Activated T-cell treated with anti-CD3 and anti-CD28 coated beads for 48 hours (primary cell): ENCODE measurements at places on chromosomes 4 and X.

GRCh38 chr4:6641164-6641970 is 882 bp downstream of the MRFAP1 start:
- DNase-seq = peak; percentile 23

GRCh38 chr4:128981377-128981776 is 112.0 kb downstream of the SCLT1 start:
- no peak for DNase-seq

GRCh38 chrX:49753691-49754090 is 57.9 kb upstream of the PAGE1 start:
- no peak for DNase-seq

DNA sequence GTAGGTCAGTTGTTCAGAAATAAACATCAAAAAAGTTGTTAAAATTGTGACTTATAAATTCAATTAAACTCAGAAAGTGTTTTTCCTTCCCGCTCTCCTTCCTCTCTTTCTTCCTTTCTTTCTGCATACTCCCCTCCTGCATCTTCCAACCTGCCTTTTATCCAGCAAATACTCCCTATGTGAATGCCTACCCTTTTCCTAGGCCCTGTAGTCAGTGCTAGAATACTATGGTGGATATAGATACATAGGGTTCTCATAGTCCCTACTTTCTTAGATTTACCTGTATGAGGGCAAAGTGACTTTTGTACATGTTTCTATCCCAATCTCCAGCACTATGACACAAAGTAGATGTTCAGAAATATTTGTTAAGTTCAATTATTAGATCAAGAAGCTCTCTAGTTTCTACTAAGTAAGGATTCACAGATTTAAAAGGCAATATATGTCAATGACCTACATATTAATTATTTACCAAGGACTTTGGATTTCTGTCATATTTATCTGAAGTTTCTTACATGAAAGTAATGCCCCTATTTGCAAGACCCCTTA is 732 bp downstream of the SULT1E1 start:
- DNase-seq = no peak

DNA sequence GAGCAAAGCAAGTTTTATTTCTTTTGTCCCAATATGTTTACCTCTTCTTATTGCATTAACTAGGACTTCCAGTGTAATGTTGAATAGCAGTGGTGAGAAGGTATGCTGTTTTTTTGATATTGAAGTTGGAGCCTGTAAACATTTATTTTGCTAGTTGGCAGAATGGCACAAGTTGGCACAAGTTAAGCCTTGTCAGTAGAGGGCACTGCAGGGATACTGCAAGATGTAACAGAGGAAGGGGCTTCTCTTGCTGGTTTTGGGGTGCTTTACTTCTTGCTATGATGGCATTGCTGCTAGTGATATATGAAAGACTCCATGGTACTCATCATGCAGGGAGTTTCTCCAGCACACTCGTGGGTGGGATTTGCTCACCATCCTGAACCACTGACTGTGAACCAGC is 327.3 kb upstream of the ARX start:
- DNase-seq = no peak

DNA sequence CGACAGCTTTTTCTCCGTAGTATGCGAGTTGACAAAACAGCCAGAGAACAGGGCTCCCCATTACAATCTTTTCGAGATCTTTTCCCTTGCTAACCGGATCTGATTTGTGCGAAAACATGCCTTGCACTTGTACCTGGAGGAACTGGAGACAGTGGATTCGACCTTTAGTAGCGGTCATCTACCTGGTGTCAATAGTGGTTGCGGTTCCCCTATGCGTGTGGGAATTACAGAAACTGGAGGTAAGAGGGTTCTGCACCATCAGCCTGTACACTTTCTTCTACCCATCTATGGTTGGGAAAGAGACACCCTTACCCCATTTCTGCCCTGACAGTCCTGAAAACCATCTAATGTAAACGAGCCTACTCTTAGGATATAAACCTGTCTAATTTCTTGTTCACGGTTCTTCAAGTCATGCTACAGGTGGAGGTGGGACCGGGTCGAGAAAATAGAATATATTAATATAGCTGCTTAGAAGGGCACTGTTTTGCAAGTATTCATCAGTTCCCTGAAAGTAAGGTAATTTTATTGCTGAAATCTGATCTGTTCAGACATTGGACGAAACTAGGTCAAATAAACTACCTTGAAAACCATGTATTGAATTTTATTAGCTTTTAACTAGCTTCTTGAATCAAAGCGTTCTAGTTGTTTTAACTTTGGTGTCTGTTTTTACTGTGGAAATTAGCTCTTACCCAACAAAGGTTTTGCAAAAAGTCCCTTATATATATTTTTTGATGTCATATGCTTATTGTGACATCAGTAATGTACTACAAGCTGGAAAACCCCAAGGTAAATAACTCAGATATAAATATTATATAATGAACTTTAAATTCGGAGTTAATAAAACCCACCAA is 869 bp downstream of the TMEM184C start:
- no peak for DNase-seq

- DNase-seq = no peak
Measured at GRCh38 chrX:71941776-71942175, 31.1 kb downstream of the NHSL2 start.

GRCh38 chr4:81870275-81870674 is 398.6 kb upstream of the RASGEF1B start:
- no peak for DNase-seq

DNA sequence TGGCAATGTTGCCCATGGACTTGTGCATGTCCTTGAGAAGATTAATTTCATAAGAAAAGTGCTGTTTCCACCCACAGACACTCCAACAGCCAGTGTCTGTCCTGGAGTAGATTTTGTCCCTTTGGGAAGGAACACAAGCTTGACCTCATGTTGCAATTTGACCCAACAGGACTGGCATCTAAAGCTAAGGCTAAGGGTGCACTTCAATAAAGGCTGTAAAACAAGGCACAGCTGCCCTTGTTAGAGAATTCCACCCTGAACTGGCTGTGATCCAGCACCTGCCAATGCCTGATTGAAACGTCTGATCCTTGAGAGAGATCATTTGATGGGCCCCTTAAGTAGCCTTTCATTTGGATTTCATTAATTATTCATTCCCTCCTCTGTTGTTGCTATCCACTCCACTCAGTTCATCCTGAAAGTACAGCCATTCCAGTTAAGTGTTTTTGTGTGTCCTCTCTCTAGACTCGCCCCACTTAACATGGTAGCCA is 56.2 kb downstream of the CD99L2 start:
- no peak for DNase-seq

DNA sequence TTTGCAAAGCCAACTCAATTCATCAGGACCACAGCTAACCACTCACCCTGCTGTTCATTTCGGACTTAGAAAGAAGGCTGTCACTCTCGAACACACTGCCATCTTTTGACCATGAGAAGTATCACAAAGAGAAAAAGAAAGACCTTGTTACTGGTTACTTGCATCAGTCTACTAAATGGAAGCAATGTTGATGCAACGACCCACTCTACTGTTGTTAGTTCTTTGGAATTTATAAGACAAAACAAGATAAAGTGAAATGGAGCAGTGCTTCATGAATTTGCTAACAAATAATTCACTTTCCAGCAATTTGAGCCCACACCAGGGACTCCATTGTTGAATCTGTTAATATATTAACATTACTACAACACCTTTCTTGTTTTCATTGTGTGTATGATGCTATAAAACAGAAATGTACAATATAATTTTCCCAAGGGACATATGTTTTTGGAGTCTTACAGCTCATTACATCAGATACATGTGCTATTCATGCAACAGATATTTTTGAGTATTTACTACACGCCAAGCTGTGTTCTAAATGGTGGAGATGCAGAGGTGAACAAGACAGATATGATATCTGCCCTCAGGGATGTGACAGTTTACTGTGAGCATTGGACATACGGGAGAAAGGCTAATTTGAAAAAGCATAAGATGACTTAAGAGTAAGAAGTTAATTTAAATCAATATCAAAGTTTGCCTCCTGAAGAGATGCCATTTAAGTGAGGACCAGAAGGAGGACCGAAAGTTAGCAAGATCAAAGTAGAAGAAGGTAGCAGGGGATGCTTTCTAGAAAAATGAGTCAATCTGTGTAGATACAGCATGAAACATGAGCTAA is 87.2 kb downstream of the AREG start:
- no peak for DNase-seq

DNA sequence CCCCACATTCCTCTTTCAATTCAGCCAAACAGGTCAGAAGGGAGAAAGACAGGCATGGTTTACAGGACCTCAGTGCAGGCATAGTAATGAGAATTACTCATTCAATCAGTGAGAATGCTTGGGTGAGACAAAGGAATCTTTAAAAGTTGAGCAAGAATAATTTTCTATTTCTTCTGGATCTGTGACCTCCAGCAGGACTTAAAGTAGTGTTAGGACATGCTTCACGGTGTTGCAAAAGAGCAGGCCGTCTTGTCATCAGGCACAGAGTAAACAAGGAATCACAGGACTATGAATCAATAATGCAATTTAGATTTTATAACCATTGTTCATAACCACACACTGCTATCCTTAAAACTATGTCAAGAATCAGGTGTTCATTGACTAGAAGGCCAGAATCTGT is 130.6 kb upstream of the GLRA2 start:
- DNase-seq = no peak

- DNase-seq = no peak
Measured at GRCh38 chrX:153580700-153581386, 18.1 kb downstream of the CCNQ start.

DNA sequence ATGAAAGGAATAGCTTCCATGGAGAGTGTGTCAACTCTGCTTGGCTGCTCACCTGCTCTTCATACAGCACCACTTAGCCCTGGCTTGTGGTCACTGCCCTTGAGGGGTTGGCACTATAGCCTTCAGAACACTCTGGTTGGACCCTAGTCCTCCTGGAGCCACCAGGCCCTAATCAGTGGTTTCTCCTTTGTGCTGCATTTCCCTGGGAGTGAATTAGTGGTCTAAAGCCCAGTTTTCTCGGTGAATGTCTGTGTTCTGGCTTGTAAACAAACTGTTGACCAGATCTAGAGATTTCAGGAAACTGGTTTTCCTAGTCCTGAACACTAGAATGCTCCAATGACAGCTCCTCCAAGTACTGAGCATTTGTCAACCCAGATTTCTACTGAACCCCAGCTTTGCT is 28.6 kb upstream of the TMEM154 start:
- no peak for DNase-seq

DNA sequence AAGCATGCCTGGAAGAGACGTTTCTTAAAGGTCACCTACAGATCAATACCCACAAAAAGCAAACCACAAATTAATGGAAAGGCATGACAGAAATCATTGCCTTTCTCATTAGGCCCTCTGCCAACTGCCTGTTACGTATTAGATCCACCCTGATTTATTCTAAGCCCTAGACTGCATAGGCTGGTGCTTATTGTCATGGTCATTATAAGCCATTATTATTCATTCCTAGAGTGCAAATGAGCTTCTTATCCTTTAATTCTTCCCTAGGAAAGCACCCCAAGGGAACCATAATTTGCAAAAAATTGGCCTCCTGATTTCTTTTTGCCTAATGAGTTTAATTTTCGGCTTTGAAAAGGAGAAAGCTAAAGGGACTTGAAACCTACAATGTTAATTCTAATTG is 184.2 kb upstream of the GPRIN3 start:
- DNase-seq = no peak
